ENCODE measurements at places on chromosomes 6 and 20.

GRCh38 chr6:125983246-125983945 is 2.9 kb upstream of the TRMT11 start:
- DNase-seq, result no peak

- no peak for DNase-seq
Observed at GRCh38 chr6:96704713-96705112, 132.6 kb downstream of the GPR63 start.

DNA sequence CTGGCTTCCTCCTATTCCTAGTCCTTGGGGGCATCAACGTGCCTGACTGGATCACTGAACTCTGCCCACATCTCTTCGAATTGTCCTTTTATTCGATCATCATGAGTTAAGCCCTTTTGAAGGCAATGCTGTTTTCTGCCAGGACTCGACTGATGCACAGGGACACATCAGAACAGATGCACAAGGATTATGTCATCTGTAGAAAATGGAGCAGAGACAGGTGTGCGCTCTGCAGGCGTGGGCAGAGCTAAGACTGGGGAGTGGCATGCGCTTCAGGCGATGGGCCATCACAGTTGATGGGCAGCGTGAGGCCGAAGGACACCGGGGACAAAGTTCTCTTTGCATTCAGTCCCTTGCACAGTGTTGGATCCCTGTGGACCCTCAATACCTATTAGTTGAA is 13.1 kb downstream of the GABRR1 start:
- peak; percentile 82 for DNase-seq

GRCh38 chr20:10541668-10542411 is 106.7 kb downstream of the SLX4IP start:
- DNase-seq, result no peak

GRCh38 chr6:2480267-2480966 is 235.0 kb upstream of the GMDS start:
- peak; percentile 1 for DNase-seq

GRCh38 chr20:46551522-46552381 is 1.3 kb upstream of the OCSTAMP start:
- DNase-seq, result no peak

DNA sequence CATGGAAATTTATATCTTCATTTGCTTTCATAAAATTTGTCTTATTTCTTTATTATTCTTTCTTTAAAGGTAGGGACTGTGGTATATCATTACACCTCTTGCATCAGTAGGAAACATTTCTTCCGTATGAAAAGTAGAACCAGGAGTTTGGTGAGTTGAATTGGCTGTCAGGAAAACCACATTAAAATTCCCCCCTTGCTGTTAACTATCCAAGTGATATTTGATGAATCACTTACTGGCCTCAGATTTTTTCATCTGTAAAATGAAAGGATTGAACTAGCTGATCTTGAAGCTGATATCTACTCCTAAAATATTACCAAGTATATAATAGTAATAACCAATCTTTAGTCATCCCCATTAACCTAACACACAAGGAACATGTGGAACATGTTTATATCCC is 460.9 kb downstream of the GJA1 start:
- no peak for DNase-seq

DNA sequence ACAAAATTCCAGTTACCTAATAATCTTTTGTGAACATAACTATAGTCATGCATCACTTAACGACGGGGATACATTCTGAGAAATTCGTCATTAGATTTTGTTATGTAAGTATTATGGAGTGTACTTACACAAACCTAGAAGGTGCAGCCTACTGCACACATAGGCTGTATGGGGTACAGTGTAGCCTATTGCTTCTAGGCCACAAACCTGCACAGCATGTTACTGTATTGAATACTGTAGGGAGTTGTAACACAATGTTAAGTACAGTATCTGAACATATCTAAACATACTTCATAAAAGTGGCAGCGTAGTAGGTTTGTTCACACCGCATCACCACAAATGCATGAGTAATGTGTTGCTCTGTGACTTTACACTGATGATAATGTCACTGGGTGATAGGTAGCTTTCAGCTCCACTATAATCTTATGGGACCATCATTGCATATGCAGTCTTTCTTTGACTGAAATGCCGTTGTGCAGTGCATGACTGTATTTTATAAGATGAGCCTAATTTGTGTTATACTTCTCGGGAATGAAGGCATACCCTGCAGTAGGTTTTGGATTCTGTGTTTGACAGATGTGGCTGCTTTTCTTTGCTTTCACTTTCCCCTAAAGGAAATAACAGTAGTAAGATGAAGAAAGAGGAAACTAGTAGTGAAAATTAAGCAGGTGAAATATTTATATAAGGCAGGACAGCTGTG is 365.6 kb downstream of the FARS2 start:
- DNase-seq, result no peak

DNA sequence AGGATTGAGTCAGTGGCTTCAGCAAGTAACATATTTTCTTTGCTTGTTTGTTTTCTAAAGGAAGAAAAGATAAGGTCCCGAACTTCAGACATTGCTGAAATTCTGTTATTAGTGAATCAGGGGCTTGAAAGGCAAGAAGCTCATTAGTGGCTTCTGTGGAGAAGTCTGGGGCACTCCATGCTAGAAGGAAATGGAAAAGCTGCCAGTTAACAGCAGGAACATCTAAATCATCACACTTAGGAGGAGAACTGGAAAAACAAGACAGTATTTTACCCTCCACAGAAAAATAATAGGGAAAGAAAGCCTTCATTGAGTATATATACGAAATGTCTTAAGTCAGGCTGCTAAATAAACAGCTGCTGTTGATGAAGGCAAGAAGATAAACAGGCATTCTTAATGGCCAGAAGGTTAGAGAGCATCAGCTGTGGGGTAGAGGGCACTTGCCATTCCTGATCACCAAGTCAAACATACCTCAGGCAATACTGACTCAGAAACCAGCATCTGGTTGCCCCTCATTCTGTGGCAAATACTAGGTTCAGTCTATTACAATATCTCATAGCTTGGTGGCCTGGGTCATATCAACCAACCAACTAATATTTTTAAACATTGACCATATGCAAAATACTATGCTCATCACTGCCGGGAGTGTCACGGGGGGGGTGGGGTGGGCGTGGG is 143.2 kb upstream of the TENT5A start:
- DNase-seq, result peak; percentile 52

GRCh38 chr20:59804871-59805665 is 128.4 kb downstream of the SYCP2 start:
- no peak for DNase-seq

DNA sequence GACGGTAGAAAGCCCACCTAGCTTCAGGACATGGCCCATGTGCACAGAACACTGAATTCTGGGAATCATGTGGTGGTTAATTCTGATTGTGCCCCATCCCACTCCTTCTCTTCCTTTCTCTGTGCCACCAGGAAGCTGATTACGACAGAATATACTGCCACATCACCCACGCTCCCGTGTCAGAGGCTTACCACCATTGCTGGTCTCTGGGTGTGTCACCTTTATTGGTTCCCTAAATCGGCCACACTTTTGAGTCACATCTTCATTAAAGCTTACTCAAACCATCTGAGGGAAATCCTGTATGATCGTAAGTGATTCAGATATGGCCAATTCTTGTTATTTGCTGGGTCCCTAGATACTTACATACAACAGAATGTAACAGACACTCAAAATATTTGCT is 3.1 kb downstream of the TRMT6 start:
- no peak for DNase-seq

DNA sequence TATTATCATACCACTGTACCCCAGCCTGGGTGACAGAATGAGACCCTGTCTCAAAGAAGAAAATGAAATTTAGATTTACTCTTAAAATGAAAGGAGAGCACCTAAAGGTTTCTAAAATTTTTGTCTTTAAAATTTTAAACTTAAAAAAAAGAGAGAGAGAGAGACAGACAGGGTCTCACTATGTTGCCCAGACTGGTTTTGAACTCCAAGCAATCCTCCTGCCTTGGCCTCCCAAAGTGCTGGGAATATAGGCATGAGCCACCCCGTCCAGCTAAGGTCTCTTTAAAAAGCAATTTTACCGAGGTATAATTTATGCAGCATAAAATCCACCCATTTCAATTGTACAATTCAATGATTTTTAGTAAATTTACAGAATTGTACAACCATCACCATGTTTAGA is 33.2 kb downstream of the ILRUN start:
- DNase-seq, result no peak

DNA sequence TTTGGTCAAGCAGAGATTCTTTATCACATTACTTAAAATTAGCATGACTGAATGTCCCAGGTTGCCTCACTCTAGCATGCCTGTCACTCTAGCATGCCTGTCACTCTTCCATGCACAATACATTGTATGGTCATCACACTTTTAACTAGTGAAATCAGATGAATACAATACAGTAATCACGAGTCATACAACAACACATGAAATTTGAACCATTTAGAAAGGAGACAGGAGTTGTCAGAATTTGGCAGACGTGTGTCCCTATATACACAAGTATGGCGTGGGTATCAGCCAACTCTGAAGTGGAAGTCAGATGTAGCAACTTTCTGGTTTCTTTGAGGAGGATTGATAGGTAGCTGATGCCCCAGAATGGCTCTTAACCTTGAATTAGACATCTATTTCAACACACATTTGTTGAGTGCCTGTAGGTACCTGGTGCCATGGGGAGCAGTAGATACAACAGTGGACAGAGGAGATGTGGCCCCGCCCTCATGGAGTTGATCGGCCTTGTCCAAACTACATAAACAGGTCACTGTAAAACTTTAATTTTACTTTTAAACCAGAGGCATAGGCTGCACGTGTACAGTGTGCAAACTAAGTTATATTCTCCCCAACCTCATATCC is 116.1 kb upstream of the TIAM2 start:
- DNase-seq, result no peak

GRCh38 chr6:17673543-17674254 is 33.0 kb downstream of the NUP153 start:
- no peak for DNase-seq

GRCh38 chr6:294656-295565 is 2.6 kb downstream of the DUSP22 start:
- DNase-seq, result no peak

DNA sequence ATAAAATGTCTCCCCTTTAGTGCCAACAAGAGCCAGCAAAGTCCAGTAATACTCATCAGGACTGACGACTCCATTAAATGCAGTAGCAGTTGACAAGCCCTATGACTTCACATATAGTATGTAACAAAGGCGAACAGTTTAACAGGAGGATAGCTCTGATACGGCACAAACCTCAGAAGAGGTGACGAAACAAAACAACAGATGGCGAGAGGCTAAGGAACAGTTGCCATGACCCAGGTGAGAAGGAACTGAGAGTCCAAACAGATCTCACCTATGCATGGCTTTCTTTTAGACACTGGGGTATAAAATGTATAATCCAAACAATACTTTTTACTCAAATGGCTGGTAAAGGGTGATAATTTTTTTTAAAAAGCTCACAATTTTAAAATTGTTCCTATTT is 37.1 kb downstream of the SYNE1 start:
- DNase-seq, result peak; percentile 96

GRCh38 chr20:23074052-23074451 is 12.1 kb downstream of the CD93 start:
- DNase-seq, result no peak

GRCh38 chr20:59781226-59781625 is 152.2 kb downstream of the SYCP2 start:
- no peak for DNase-seq

DNA sequence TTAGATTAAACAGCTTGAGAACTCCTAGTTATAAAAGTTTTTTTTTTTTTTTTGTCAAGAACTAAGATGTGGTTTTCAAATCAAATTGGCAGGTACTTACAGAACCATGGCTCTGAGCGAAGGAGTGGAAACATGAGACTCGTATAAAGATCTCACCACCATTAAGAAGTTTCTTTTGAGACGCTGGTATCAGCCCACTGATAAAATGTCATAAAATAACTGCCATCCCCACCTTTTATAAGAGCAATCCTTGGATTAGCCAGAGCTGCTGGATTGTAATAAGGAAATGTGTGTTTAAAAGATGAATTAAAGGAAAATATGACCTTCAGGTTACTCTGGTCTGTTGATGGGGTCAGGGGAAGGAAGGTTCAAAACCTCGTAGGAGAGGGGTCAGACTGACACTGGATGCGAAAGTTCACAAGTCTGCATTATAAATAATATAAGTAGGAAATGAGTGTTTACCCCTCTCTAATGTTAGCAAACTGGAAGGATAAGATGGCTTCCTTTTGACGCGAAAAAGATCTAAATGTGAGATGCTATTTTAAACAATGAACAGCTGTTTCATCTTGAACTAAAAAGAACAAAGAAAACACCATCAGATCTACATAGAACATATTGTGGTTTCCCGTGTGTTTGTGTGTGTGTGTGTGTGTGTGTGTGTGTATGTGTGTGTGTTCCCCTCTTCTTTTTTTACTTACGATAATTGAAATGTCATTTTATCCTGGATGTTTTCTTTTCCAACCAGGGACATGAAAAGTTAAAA is 386.8 kb upstream of the JAG1 start:
- no peak for DNase-seq

DNA sequence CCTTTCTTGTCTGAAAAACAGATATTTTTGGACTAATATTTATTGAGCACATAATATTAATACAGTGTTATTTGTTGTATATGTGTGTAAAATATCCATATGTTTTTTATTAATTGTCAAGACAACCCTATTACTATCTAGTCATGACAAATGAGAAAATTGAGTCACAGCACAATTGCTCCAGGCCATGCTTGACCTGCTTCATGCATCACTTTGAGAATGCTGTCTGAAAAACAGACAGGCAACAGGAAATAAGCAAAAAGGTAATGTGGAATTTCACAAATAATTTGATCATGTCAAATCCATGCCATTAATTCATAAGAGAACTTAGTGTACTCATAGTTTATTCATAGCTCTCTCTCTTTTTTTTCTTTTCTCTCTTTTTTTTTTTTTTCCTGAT is 246.5 kb downstream of the RIMS1 start:
- DNase-seq, result no peak

- no peak for DNase-seq
Observed at GRCh38 chr6:39746795-39747194, 21.6 kb upstream of the KIF6 start.

DNA sequence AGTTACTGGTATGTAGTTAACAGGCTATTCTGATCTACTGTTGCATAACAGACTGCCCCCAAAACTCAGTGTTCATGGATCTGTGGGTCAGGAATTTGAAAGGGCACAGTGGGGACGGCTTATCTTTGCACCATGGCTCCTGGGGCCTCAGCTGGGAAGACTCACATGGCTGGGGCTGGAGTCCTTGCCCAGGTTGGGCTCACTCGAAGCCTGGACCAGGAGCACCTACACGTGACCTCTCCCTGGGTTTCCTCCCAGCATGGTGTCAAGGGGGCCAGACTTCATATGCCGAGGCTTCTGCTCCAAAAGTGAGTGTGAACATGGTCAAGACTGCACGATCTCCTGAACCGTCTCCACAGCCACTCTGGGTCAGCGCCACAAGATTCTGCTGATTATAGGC is 11.7 kb downstream of the SYNDIG1 start:
- no peak for DNase-seq

Measured in G401 (cell line).